ENCODE measurements at places on chromosomes 3 and 15. TPM values are rescaled to one million over a fixed set of nuclear protein-coding genes. Genes with fewer than 3 reads are reported as not detected.

- no peak for DNase-seq
- H3K4me1 ChIP-seq, result peaks cover 3% of the 10 kb centered on the region
- H3K36me3 ChIP-seq, result peaks cover 34% of the 10 kb centered on the region
- no peak overlapping the region for H3K27ac ChIP-seq
Measured at GRCh38 chr3:124969963-124970722, 35.6 kb upstream of the MUC13 start.

- no peaks in the 10 kb centered on the region for H3K36me3 ChIP-seq
- peaks cover 14% of the 10 kb centered on the region for H3K4me1 ChIP-seq
- H3K27me3 ChIP-seq, result no peaks in the 10 kb centered on the region
- no peak overlapping the region for H3K27ac ChIP-seq
Measured at GRCh38 chr3:179181993-179182551, 33.9 kb downstream of the PIK3CA start.

DNA sequence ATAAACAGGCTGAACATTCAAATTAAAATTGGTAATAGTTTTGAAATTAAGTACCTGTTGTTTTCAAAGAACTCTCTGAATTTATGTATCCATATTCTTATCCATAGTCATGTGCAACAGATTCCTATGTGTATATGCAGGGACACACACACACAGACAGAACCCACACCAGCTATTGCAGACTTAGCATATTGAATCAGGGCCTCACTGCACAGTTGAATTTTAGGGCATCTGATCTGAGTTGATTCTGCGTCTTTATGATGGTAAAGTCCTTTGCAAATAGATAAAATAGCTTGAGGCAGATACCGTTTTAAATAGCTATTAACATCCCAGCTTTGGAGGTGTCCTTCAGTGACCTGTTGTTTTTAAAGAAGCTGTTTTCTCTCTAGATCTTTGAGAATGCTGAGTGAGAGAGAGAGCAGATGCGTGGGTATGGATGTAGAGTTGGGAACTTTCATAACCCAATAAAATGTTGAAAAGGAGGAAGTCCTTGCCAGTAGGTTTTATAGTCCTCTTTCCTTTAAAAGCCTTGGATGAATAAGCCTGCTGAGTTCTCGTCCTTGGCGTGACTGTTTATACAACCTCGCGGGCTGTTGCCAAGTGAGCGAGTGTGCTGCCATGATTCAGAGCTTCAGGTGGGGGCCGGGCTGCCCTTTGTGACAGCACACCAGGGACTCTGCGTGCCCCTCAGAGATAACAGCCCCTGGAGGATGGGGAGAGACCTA is 18.3 kb downstream of the MYZAP start:
- H3K27me3 ChIP-seq, result no peaks in the 10 kb centered on the region
- no peak overlapping the region for H3K27ac ChIP-seq
- no peaks in the 10 kb centered on the region for H3K36me3 ChIP-seq
- DNase-seq, result peak; percentile 67
- no peak overlapping the region for H3K4me3 ChIP-seq

DNA sequence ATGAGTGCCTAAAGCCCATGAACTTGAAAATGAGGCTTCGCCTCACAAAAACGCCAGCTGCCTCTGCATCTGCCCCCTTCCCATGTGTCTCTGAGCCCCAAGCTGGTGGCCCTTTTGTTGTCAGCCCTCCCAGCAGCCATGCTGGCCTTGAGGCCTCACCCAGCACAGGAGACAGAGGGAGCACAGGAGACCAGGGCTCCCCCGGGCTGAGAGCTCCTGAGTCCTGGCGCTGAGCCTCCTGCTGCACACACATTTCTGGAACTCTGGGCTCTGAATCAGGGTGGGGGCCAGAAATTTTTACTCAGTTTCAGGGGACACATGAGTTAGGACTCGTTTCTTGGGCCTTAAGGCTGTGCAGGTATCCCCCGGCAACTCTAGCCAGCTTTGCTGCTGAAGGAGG is 56.4 kb upstream of the ACAD9 start:
- no peak for DNase-seq
- H3K36me3 ChIP-seq, result peaks cover 2% of the 10 kb centered on the region
- no peak overlapping the region for H3K27ac ChIP-seq
- no peaks in the 10 kb centered on the region for H3K27me3 ChIP-seq
- H3K4me1 ChIP-seq, result no peaks in the 10 kb centered on the region

The DUOXA2 gene
- total RNA-seq, result not detected

DNA sequence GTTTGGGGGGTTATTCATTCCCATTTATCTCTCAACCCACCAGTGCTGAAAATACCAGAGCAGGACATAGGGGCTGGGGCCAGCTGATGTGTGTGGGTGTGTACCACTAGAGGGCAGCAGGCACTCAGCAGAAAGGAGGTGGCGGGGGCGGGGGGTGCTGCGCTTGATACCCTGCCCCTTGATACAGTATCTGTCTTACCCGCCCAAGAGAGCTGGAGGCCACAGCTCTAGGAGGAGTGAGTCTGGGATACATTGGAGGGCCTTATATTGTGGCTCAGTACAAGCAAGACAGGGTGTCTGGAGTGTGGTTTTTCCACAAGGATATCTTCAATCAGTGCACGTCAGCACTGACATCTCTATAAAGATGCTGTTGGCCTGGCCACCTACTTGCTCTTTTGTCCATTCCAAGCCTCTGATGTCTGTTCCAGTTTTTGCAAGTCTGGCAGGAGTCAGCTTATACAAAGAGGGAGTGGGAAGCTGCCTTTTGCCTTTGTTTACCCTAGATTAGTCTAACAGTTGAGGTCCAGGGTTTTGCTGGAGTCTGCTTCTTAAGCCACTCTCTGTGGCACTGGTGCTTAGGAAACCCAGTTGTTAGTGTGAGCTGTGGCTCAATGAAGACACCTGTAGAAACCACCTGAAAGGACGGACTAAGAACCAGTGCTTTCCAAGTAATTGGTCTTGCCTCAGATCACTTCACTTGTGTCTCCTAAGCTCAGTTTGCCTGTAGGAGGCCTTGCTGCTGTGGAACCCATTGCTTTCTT is 1.5 kb upstream of the RBM15B start:
- peak; percentile 46 for DNase-seq
- peaks cover 24% of the 10 kb centered on the region for H3K4me1 ChIP-seq
- H3K4me3 ChIP-seq, result no peak overlapping the region
- peaks cover 32% of the 10 kb centered on the region for H3K36me3 ChIP-seq
- H3K27me3 ChIP-seq, result no peaks in the 10 kb centered on the region

- H3K27ac ChIP-seq, result no peak overlapping the region
- H3K27me3 ChIP-seq, result no peaks in the 10 kb centered on the region
- no peak overlapping the region for H3K4me3 ChIP-seq
- peak; percentile 48 for DNase-seq
- H3K4me1 ChIP-seq, result no peaks in the 10 kb centered on the region
Measured at GRCh38 chr3:81816473-81817250, 55.2 kb upstream of the GBE1 start.

The GPR27 gene
- under 0.01 TPM for total RNA-seq

The ATP2B2 gene
- not detected for total RNA-seq
